ENCODE measurements at places on chromosomes 11 and 22. TPM values are rescaled to one million over a fixed set of nuclear protein-coding genes. Genes with fewer than 3 reads are reported as not detected.

DNA sequence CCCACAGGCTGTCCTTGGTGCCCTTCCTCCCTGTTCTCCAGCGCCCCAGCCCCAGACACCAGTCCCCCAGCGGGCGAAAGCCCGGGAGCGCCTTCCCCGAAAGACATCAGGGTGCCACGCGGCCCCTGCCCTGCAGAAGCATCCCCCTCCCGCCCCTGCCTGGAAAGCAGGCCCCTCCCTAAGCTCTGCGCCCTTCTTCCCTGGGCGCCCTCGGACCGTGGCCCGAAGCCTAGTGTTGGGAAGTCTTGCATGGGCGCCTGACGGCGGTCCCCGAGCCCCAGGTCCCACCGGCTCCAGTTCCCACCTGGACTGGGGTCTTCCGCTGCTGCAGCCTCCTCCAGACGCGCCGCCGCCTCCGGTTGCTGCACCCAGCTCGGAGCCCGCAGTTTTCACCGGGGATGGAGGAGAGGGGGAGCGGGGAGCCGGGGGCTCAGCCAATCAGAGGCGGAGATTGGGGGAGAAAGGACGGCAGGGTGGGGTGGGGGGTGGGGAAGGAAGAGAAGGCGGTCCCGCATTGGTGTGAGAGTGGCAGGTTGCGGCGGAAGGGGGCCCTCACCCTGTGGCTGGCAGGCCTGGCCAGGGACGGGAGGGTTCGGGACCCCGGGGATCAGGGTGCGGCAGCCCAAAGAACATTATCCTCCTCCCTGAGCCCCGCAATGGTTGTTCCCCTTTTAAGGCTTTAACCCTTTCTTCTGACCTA, at the start of gene THY1:
Gene THY1 (minus strand): TSS at position 364 of the 700 bp plus-strand sequence. CDS start 2,267 bp downstream, outside the sequence.
- H3K27me3 ChIP-seq = no peaks in the 10 kb centered on the region
- no peaks in the 10 kb centered on the region for H3K36me3 ChIP-seq
- H3K4me3 ChIP-seq = no peak within 1 kb of the TSS
- no peak within 1 kb of the TSS for H3K27ac ChIP-seq
- no peak for DNase-seq

DNA sequence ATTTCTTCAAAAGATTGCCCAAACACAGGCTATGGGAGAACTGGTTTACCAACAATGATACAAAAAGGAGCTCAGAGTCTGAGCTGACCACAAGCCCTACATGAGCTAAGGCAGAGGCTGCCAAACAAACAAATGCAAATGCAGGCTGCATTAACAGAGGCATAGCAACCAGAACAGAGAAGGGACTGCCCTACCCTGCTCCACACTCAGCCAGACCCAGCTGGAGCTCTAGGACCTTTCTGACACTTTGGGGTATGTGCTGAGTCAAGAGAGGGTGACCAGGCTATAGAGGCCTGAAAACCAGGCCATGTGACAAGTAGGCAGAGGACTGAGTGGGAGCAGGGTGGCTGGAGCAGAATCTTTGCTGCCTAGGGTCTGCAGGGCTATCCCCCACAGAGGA, 17.8 kb upstream of the P2RY2 start:
- no peak overlapping the region for H3K27ac ChIP-seq
- no peaks in the 10 kb centered on the region for H3K36me3 ChIP-seq
- no peak for DNase-seq
- H3K27me3 ChIP-seq = no peaks in the 10 kb centered on the region
- peaks cover 15% of the 10 kb centered on the region for H3K4me1 ChIP-seq
- H3K4me3 ChIP-seq = no peak overlapping the region

DNA sequence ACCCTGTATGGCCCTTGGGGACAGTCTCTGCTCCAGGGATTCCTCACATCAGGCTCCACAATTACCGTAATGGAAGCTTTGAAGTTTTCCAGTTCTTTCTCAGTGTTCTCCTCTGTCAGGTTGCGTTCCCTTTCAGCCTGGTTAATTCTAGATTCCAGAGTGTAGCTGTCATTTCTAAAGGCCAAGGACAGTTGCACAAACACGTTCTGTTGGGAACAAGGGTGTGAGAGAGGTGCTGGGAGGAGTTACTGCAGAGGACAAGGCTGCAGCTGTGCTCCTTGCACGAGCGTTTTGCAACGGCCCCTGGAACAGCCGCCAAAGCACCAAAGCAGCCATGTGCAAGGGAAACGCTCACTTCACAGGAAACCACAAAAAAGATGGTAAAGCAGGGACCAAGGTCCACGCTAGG, 35.9 kb upstream of the LYVE1 start:
- H3K36me3 ChIP-seq = no peaks in the 10 kb centered on the region
- H3K4me1 ChIP-seq = peaks cover 11% of the 10 kb centered on the region
- no peaks in the 10 kb centered on the region for H3K27me3 ChIP-seq
- DNase-seq = no peak
- no peak overlapping the region for H3K27ac ChIP-seq

- no peak overlapping the region for H3K4me3 ChIP-seq
- no peak for DNase-seq
- H3K27ac ChIP-seq = no peak overlapping the region
- H3K27me3 ChIP-seq = no peaks in the 10 kb centered on the region
Measured at GRCh38 chr11:109795234-109795633, 298.0 kb upstream of the ZC3H12C start.

DNA sequence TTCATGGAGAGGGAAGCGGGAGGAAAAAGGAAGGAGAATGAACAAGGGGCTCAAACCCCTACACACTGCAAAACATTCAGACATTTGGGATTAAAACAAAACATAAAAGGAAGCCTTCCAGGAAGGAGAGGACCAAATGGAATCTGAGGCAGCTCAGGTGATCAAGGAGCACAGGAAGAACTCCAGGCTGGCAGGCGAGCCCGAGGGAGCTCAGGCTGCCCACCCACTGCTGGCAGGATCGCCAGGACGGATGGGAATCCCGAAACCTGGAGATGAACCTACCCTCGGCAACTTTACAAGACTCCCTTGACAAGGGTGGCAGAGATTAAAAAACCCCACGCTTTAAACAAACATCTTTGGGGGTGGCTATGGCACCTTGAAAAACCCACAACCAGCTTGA, 5.0 kb upstream of the PYGM start:
- DNase-seq = no peak
- no peak overlapping the region for H3K27ac ChIP-seq
- no peaks in the 10 kb centered on the region for H3K4me1 ChIP-seq
- H3K4me3 ChIP-seq = no peak overlapping the region

TYR gene
- not detected for total RNA-seq

Measured in HCT116 (cell line).